Stimulated activated CD8-positive, alpha-beta memory T cell treated with anti-CD3 and anti-CD28 coated beads, Interleukin-12 subunit alpha, Interleukin-12 subunit beta, amount 100 ng/mL, for 4 hours (primary cell): ENCODE measurements at places on chromosomes 5 and 9.

DNA sequence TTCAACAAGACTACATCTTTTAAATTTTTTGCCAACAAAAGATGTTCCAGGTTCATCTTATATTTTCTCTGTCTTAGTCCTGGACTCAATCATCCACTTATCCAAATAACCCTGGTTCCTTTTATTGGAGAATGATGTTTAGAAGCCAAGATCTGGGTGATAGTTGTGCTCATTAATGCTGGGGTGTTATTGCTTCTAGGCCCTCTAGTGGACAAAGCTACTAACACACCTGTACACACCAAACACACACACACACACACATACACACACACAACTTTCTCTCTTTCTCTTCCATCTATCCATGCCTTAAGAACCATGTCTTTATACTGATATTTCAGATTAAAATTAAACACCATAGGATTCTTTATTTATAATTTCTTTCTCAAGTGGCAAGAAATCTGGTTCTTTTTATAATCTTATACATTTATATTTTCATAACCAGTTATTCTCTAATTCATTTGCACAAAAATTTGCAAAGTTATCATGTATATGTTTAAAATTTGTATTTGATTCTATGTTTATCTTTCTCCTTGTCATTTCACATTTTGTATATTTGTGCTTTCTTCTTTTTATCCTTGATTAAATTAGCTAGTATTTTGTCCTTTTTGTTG is 179.1 kb upstream of the SMIM23 start:
- DNase-seq: no peak

DNA sequence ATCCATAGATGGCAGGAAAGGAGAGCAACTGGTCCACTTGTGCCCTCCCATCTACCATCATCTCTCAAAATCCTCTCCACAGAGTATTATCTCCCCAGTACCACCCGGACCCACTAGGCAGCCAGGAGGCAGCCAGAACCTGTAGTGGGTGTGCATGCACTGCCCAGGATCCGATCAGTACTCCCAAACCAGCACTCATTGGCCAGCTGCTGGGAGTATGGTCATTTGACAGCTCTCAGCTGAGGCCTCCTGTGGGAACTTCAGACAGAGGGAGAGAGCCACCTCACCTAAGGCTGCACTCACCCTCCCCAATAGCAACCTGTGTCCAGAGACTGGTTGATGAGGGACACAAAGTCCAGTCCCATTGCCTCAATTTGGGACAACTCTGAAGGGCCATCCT is 286.0 kb downstream of the TRIM36 start:
- no peak for DNase-seq

DNA sequence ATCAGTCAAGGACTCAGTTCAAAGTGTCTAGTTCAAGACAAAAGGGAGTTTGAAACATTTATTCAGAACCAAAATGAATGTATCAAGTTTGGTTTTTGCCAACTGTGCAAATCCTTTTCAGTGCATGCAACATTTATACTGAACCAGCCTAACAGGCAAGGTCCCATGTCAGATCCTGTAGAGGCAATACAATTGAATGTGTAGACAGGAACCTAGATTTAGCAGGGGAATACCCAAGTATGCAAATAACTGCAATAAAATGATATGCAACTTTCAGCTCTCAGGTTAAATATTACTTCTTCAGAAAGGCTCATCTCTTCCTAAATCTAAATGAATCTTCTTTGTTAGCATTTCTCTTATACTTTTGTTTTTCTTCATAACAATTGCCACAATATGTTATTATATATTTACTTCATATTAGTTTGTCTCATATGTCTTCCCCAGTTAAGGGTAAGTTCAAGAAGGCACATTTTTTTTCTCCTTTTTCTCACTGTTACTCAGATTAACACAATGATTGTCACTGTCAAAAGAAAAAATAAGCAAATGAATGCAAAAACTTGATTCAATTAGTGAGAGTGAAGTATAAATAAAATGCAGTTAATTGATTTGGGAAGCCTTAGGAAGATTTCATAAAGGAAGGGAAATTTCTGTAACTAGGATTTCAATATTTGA is 163.9 kb upstream of the RASA1 start:
- no peak for DNase-seq

- no peak for DNase-seq
These were observed 309.2 kb downstream of the AGTPBP1 start for GRCh38 chr9:85432599-85432998.

DNA sequence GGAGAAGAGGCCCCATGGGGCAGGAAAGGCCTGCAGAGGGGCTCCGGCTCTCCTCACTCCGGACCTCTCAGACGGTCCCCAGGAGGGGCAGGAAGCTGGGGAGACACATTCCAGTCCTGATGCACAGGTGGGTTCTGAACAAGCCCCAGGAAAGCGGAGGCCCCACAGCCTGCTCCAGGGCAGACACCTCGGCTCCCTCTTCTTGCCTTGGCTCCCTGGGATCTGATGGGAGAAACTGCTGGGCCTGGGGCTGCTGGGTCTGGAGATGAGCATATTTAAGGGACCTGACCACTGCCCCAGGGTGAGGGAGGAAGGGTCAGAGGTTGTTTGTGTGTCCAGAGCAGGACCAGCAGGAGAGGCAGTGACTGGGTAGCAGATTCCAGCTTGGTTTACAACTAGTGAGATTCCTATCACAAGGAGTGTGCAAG is 1.2 kb downstream of the CORO2A start:
- no peak for DNase-seq

- DNase-seq: no peak
These were observed 84.9 kb upstream of the CTSL start for GRCh38 chr9:87641067-87641466.

DNA sequence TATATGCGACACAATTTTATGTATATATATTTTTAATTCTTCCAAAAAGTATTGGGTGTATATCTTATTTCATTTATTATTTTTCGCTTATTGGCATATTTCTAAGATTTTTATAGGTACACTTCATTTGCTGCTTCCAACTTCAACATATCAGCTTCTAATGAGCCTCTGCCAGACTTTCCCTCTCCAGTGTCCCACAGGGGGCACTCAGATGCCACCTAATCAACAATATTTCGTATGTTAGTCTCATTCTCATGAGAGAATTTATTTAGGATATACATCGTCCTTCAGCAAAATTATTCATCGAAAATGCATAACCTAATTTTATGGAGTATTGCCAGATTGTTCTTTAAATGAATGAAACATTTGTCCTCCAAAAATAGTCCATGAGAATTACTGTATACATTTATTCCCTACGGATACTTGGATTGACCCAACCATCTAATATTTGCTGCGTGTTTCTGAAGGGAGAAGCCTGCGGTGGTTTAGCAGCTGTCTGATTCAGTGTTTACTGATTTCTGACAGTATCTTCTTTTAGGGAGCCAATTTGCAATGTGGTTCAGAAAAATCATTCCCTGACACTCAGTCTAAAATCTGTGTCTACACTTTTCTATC is 100.6 kb upstream of the SELENOP start:
- peak; percentile 17 for DNase-seq

DNA sequence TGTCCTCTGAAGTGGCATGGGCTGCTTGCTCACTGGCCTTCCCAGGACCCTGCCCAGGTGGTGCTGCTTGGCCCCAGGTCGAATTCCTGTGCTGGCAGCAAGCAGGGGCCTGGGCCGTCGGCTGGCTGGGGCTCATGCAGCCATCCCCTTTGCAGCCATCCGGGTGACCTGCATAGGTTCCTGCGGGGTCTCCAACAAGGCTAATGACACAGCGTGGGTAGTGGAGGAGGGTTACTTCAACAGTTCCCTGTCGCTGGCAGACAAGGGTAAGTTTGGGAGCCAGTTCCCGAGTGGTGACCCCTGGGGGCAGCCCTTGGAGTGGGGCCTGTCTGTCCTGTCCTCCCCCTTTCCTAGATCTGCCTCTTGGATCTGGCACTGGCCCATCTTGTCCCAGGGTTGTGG is 6.1 kb upstream of the EHMT1 start:
- no peak for DNase-seq

- DNase-seq: no peak
These were observed 38.9 kb downstream of the SLC35D2 start for GRCh38 chr9:96344458-96345180.

- DNase-seq: no peak
These were observed 113.4 kb downstream of the TLE1 start for GRCh38 chr9:81575956-81576355.

- no peak for DNase-seq
These were observed 85.0 kb downstream of the STK10 start for GRCh38 chr5:172102913-172103626.

- DNase-seq: no peak
These were observed 8.5 kb downstream of the BAAT start for GRCh38 chr9:101376111-101376848.

GRCh38 chr9:120452631-120453030 is 127.3 kb downstream of the CDK5RAP2 start:
- no peak for DNase-seq

DNA sequence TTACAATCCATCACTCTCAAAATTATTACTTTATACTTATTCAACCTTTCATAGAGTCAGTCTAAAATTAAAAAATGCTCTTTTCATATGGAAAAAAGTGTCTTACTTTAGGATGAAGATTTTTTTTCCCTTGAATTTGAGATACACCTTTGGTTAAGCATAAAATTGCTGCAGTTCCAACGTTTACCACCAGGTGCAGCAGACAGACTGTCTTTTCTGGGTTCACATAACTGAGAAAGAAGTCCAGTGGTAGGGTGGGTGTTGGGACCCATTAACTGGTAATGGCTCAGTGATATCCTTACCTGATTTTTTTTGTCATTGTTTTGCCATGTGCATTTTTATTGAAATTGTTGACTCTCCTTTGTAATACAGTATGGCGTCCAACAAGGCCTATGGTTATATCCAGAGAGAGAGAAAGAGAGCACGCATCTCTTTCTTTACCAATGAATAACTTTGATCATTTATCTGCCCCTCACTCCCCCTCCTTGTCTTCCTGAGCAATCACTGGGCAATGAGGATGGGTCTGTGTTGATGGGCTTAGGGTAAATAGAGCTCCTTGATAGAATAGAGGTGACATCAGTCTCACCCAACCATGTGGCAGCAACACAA is 98.4 kb downstream of the FBXL7 start:
- DNase-seq: no peak

- no peak for DNase-seq
These were observed 25.4 kb downstream of the FABP6 start for GRCh38 chr5:160254706-160255105.

GRCh38 chr9:136255896-136256890 is 10.6 kb upstream of the QSOX2 start:
- no peak for DNase-seq

DNA sequence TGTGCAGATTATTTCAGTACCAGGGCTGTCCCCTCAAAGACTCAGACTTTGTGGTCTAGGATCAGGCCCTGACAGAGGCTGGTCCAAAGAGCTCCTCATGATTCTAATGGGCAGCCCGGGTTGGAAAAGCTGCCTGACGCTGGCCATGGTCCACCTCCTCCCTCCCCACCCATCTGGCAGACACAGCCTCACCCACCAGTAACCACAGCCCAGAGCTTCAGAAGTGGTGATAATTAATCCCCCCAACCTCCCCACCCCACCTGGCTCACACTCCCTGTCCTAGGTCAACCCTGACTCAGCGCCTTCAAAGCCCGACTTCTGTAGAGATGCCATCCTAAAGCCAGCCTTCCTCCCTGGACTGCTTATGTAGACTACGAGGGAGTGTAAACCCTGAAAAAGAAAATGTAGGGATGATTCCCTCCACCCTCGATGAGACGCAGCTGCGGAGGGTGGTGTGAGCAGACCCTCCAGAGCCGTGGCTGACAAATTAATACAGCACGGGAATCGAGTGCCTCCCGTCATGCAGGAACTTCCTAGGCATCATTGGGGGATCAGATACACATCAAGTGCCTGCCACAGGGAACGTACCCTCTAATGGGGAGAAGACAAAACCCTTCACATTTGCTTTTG is 7.0 kb downstream of the UBE2QL1 start:
- DNase-seq: no peak

GRCh38 chr9:70607329-70607728 is 192.9 kb upstream of the KLF9 start:
- no peak for DNase-seq

DNA sequence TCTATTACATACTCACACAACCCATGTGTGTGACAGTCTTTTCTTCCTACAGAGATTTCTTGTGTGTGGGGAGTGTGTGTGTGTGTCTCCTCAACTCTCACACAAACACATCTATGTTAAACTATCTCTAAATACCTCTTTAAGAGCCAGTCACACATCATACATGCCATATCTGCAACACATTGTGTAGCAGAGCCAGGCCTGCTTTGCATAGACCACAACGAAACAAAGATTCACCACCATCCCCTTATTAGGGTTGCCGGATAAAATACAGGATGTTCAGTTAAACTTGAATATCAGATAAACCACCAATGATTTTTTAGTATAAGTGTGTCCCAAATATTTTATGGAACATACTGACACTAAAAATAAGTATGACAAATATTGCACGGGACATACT is 2.3 kb downstream of the FAM170A start:
- no peak for DNase-seq

GRCh38 chr5:130045334-130045733 is 141.1 kb downstream of the CHSY3 start:
- DNase-seq: no peak

- no peak for DNase-seq
These were observed 231.5 kb downstream of the CYLC2 start for GRCh38 chr9:103226647-103227013.

GRCh38 chr5:95763941-95764340 is 32.8 kb downstream of the RHOBTB3 start:
- DNase-seq: no peak

GRCh38 chr5:34656001-34656699 is at the start of gene RAI14:
Gene RAI14 (plus strand): TSS chr5:34656328. CDS start chr5:34686920, 30,592 bp downstream.
- DNase-seq: peak; percentile 6

GRCh38 chr5:155394727-155395126 is 381.2 kb downstream of the KIF4B start:
- DNase-seq: no peak

GRCh38 chr5:83488271-83488670 is 16.7 kb downstream of the VCAN start:
- DNase-seq: no peak

- no peak for DNase-seq
These were observed 77.0 kb downstream of the VCAN start for GRCh38 chr5:83548581-83548980.

DNA sequence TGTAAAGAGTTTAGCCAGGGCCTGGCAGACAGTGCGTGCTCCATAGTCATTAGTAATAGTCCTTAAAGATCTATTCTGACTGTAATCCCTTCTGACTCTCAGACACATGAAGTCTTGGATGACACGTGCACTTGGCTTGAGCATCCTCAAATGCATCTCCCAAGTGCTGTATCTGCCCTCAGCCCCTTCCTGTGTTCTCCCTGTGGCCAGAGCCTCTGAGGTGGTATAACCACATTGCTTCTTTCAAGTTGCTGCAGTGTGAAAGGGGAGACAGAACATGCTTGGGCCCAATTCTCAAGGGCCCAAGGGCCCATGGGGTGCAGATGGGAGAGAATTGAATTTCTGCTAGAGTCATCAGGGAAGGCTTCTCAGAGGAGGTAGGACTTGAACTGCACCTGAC is 30.1 kb upstream of the HAND1 start:
- no peak for DNase-seq

DNA sequence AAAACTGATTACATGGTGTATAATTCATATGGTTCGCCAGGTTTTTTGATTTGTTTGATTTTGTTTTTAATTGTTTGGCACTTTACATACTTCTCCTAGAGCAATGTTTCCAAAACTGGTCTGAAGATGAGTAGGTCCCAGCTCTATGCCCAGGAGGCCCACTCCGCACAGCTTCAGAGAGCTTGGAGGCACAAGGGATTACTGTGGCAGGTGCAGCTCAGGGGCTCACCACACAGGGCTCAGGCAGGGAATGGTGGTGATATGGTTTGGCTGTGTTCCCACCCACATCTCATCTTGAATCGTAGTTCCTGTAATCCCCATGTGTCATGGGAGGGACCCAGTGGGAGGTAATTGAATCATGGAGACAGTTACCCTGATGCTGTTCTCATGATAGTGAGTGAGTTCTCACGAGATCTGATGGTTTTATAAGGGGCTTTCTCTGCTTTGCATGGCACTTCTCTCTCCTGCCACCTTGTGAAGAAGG is 296.6 kb downstream of the MED10 start:
- no peak for DNase-seq
